ENCODE measurements at places on chromosomes 4 and X.

GRCh38 chr4:128596853-128597252, 212.6 kb upstream of the JADE1 start:
- DNase-seq, result no peak

DNA sequence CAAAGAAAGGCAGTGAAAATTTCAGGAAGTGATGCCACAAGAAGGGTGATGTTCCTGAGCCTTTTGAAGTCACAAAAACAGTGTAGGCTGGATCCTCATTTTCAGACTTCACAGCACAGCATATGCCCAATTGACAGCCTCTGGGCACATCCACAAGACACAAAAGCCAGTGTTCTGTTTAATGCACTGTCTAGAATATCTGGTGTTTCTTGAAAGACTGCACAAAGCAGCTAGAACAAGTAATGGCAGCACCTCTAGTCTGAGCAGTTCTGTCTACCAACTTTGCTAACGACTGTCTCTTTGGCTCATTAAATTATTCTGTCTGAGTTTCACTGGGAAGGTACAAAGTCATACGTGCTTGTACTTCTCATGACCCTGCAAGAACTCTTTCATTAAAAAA, 417.1 kb upstream of the GALNT7 start:
- DNase-seq, result no peak

DNA sequence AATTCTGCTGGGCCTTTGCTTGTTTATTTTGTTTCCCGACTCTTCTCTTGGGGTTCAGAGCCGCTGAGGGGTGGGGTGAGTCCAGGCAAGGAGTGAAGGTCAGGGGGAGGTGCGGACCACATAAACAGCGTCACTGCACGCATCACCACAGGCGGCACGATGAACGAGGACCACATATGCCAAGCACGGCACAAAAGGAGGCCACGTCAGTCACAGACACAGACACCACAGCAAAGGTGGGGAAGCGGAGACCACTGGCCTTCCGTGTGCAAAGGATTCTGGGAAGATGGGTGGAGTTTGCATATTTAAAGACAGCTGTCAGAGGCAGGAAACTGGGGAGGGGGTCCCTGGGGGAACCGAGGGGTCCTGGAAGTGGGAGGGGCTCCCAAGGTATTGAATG, 10.3 kb upstream of the TIMP1 start:
- DNase-seq, result no peak

DNA sequence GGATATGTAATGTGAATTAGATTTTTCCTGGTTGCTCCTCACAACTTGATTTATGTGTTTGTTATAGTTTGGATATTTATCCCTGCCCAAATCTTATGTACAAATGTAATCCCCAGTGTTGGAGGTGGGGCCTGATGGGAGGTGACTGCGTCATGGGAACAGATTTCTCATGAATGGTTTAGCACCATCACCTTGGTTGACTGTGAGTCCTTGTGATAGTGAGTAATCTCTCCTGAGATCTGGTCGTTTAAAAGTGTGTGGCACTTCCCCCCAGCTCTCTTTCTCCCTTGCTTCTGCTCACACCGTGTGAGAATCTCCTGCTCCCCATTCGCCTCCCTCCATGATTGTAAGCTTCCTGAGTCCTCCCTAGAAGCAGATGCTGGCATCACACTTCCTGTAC, 2.2 kb downstream of the MID2 start:
- DNase-seq, result no peak

GRCh38 chr4:54390670-54391069, 161.6 kb downstream of the PDGFRA start:
- DNase-seq, result no peak

DNA sequence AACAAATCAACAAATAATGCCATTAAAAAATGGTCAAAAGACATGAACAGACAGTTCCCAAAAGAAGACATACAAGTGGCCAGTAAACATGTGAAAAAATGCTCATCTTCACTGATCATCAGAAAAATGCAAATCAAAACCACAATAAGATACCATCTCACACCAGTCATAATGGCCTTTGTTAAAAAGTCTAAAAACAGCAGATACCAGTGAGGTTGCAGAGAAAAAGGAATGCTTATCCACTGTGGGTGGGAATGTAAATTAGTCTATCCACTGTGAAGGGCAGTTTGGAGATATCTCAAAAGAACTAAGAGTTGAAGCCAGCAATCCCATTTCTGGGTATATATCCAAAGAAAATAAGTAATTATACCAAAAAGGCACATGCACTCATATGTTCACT, 668.1 kb upstream of the CPEB2 start:
- DNase-seq, result no peak

GRCh38 chrX:94107981-94108380, 434.0 kb downstream of the FAM133A start:
- DNase-seq, result no peak

DNA sequence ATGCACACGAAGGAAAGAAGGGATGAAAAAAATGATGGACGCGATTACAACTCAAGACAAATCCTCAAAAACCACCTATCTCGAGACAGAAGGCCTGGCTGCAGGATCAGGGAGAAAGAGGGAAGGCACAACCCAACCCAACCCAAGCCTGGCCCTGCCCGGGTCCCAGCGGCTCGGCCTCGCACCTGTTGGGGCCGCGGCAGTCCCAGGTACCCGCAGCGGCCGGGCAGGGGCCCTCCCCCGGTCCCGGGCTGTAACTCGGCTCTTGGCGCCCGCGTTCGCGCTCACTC, 464 bp downstream of the RASGEF1B start:
- DNase-seq, result no peak

DNA sequence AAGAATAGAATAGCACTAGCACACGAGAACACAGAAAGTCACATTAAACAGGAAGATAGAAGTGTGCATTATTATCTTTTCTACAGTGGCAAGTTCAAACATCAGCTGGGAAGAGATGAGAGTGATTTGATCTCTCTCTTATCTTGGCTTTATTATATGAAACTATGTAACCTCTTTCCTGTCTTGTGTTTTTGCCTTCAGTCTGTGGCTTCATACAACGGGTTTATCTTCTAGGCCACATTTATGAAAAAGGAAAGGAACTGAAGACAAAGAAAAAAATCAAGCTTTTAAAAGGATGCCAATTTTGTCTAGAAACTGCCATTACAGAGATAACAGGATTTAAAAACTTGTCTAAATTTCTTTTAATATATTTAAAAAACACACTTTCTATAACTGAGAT, 983.6 kb downstream of the RPA4 start:
- DNase-seq, result no peak

GRCh38 chr4:122552898-122553297, 68.0 kb downstream of the IL21 start:
- DNase-seq, result no peak

GRCh38 chr4:121226362-121226761, 62.2 kb upstream of the TNIP3 start:
- no peak for DNase-seq

DNA sequence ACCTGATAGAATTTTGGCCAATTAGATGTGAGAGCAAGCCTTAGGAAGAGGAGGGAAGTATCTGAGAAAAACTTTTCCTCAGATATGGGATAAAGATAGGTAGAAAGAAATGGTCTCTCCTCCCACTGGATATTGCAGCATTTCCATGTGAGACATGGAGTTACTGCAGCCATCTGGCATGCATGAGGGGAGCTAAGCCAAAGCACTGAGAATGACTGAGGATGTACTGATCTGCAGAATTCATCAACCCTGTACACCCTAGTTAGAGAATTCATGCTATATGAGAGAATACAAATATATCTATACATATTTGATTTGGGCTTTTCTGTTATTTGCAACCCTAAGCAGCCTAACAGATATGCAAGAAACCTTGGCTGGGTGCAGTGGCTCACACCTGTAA, 52.5 kb upstream of the RPL34 start:
- DNase-seq, result no peak

DNA sequence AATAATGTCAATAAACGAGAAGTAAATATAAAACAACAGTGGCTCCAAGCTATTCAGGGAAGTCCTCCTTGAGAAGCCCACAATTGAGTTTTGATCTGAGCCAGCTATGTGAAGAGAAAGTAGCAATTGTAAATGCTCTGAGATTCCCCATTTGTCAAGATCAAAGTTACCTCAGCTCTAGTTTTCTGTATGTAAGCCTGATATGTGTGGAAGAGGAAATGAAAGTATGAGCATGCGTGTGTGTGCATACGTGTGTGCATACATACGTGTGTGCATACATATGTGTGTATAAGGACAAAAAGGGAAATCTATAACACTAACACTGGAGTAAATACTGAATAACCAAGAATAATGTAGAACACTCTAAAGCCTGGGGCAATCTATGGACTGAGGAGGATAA, 130.3 kb downstream of the SCFD2 start:
- DNase-seq, result no peak

GRCh38 chr4:17272154-17272553, 239.7 kb downstream of the QDPR start:
- no peak for DNase-seq

- no peak for DNase-seq
These were observed 94.5 kb downstream of the RAPGEF2 start for GRCh38 chr4:159197260-159197884.

GRCh38 chr4:3269105-3269927, 20.4 kb downstream of the MSANTD1 start:
- peak; percentile 6 for DNase-seq

- no peak for DNase-seq
These were observed 66.6 kb downstream of the NR3C2 start for GRCh38 chr4:148375584-148375983.

GRCh38 chr4:80371046-80371445, 35.5 kb downstream of the CFAP299 start:
- DNase-seq, result no peak

DNA sequence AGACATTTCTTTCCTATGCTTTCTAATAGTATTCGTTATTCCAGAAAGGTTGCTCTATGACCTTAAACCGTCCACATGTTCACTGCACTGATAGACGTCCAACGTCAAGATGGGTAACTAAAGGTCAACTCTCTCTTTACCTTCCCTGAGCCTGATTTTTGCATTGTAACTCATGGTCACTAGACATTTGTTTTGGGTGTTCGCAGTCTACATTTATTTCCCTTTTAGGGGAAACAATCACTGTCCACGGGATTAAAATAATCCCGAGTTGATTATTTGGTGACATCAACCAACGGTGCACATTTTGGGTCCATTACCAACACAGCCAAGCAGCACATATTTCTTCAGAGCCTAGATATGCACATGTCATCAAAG, 540 bp upstream of the HADH start:
- no peak for DNase-seq

DNA sequence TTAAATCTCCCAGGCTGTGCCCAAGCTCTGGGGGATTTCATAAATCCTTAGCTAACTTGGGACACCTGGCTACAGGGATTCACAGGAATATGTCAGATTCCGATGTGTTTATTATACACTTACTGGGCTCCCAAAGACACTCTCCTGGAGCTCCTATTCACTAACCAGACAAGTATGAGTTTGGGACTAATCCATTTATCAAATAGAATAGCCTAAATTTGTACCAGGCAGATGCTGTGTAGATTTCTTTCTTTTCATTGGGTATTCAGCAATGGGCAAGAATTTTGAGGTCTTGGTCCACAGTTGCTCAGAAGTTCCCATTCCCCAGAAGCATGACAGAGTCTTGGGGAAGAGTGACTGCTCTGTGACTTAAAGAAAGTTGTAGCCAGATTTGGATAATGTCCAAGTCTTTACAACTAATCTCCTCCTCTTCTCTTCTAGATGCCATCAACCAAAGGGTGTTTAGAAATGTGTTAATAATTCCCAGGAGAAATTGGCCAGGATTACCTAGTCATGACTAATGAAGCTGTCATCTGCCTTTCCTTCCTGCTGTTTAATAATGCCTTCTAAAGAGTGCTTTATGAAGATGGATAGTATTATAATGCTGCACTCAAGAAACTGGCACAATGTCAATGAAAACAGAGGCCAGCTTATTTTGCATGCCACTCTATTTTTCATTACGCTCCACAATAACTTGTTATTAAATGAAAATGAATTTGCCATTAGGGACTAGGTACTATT, 120.9 kb downstream of the CHIC2 start:
- no peak for DNase-seq

DNA sequence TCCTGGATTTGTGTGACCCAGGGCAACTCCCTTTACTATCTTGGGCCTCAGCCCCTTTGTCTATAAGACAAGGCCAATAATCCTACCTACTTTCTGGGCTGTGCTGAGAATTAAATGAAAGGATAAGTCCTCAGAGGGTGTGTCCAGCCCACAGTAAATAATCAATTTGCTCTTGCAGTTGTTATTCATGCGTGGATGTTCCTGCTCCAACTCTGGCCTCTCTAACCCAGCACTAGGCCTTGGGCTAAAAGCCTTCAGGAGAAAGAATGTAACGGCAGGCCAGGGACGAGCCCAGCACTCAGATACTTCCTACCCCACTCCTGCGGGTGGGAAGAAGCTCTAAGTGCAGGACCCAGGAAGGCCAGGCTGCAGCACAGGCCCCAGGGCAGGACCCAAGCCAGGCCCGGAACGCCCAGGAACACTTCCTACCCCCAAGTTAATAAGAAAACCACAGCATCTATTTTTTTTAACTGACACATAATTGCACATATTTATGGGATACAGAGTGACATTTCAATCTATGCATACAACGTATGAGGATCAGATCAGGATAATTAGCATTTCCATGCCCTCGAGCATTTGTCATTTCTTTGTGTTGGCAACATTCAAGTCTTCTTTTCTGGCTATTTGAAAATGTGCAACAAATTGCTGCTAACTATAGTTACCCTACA, 179.6 kb upstream of the RBPJ start:
- DNase-seq, result no peak

DNA sequence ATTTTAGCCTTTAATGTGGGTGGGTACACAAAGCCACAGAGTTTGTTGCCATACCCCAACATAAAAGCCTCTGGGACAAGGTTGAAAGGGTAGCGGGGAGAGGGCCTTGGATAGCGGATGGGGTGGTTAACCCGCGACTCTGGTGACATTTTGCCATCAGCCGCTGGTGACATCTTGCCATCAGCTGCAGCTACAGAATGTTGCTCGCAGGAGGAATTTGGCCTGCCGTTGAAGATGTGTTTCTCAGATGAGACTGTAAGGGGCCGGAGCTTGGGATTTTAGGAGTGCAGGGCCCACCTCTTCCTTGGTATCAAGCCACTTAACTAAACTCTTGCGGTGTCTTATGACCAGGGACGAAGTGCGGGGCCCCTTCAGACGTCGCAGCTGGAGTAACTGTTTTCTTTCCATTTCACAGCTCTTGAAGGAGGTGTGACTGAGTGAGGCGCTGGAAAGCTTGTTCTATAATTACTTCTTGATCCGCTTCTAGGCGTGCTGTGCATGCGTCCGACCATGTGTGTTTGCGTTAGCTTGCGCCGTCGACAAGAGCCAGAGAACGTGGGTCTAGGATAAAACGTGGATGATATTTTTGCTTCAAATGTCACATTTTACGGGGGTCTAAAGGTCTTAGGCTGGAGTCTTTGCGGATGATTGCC, 820 bp upstream of the RASL11B start:
- no peak for DNase-seq

- no peak for DNase-seq
These were observed 75.8 kb upstream of the CCDC160 start for GRCh38 chrX:134161162-134161561.

DNA sequence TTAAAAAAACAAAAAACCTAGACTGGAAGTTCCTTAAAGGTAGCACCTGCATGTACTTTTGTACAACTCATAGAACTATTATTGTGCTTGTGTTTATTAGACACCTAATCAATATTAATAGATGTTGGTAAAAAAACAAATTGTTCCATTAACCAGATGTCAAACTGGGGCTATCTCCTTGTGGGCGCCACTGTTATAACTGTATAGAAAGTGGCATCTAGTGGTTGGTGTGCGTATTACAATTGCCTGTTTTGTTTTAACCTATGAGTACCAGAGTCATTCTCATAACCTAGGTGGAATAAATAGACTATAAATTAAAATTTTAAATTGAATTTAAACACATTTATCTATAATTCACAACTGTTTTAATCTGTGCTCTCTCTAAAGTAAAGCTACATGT, 97.4 kb downstream of the COL4A5 start:
- peak; percentile 1 for DNase-seq

GRCh38 chr4:3107691-3108121, 33.2 kb downstream of the HTT start:
- no peak for DNase-seq
